Natural killer cell treated with Interleukin-12 subunit alpha and Interleukin-12 subunit beta and Interleukin-15 and Interleukin-18, amount 100 ng/mL, for 72 hours (primary cell): ENCODE measurements at places on chromosomes 11 and 22. TPM values are rescaled to one million over a fixed set of nuclear protein-coding genes. Genes with fewer than 3 reads are reported as not detected.

GRCh38 chr11:72975778-72976521 is 161.7 kb downstream of the ATG16L2 start:
- no peak for DNase-seq
- H3K36me3 ChIP-seq: peaks cover 45% of the 10 kb centered on the region
- peaks cover 75% of the 10 kb centered on the region for H3K4me1 ChIP-seq
- H3K27me3 ChIP-seq: no peaks in the 10 kb centered on the region
- peak overlapping the region; percentile 92 for H3K27ac ChIP-seq
- H3K4me3 ChIP-seq: peak overlapping the region; percentile 71

Gene TEX54
- 1.0 TPM for total RNA-seq

Gene VPREB1
- not detected for total RNA-seq

- H3K27ac ChIP-seq: no peak overlapping the region
- DNase-seq: no peak
- H3K4me1 ChIP-seq: peaks cover 54% of the 10 kb centered on the region
- peaks cover 5% of the 10 kb centered on the region for H3K27me3 ChIP-seq
- no peak overlapping the region for H3K4me3 ChIP-seq
Measured at GRCh38 chr11:117826190-117826570, 1.6 kb upstream of the FXYD2 start.

GRCh38 chr22:33018232-33018864 is 39.8 kb downstream of the SYN3 start:
- H3K4me3 ChIP-seq: no peak overlapping the region
- no peak overlapping the region for H3K27ac ChIP-seq
- H3K36me3 ChIP-seq: no peaks in the 10 kb centered on the region
- peaks cover 6% of the 10 kb centered on the region for H3K27me3 ChIP-seq
- peak; percentile 65 for DNase-seq

Gene MMP8
- not detected for total RNA-seq

DNA sequence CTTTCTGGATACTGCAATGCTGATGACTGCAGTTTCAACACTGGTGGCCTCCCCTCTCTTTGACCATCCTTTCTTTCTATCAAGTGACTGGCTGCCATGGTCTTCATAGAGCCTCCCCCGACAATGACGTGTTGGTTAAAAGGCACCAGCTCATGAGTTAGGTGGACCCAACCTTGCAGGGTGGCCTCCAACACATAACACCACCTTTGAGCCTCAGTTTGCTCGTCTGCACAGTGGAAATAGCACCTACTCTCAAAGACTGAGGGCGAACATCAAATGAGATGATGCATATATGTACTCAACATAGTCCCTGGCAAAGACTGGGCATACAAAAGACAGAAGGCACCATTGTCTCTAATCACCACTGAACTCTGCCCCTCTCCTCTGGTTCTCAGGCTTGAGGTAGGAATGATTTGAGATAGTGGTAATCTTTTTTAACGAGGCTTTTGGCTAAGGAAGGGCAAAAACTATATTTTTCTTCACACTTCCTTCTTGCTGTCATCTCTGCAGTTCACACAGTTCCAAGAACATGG is 119.1 kb downstream of the NAT10 start:
- H3K4me1 ChIP-seq: peaks cover 13% of the 10 kb centered on the region
- H3K27me3 ChIP-seq: no peaks in the 10 kb centered on the region
- no peak for DNase-seq

DNA sequence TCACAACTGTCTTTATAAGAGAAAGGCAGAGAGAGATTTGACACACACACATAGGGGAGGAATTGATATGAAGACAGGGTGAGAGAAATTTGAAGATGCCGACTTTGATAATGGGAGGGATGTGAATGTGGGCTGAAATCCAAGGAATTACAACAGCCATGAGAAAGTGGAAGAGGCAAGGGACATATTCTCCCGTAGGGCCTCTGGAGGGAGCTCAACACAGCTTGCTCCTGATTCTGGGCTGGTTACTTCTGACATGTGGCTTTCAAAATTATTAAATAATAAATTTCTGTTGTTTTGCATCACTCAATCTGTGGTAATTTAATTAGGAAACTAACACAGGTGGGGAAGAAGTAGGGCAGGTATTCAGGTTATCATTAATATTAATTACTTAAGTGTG is 282.9 kb downstream of the LUZP2 start:
- no peak overlapping the region for H3K4me3 ChIP-seq
- H3K27ac ChIP-seq: no peak overlapping the region
- no peaks in the 10 kb centered on the region for H3K4me1 ChIP-seq
- H3K36me3 ChIP-seq: no peaks in the 10 kb centered on the region
- no peak for DNase-seq
- H3K27me3 ChIP-seq: no peaks in the 10 kb centered on the region

Gene GLB1L3
- total RNA-seq: 1.9 TPM

Gene LUZP2
- total RNA-seq: not detected

Gene B4GALNT4
- not detected for total RNA-seq

DNA sequence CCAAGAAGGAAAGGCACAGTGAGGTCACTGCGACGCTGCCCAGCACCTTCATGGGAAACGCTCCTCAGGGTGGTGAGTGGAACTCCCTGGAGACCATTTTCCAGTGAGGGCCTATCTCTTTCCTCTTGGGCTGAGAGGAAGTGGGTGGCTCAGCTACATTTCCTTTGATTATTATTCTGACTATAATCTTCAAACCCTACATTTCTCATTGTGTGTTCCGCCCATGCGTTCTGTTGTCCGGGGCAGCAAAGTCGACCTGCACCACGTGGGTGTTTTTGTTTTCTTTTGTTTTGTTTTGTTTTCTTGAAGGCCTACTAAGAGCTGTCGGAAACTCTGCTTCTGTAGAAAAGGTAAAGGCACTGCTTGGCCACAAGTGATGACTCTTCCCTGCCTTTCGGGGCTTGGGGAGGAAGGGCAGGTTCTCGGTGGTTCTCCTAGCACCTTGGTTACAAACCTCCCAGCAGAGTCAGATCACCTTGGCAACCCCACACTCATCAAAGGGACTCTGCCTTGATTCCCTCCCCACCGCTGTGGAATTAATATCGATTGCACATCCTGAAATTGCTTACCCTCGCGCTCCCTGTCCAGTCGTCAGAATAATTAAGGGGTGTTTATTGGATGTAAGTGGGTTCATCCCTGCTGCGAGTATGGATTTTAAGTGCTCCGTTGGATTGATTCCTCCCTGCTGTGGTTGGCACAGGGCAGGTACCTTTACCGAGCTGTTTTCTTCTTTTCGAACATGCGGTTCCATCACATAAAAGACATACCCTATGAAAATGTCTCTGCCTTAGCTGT is 7.3 kb downstream of the PARVB start:
- no peaks in the 10 kb centered on the region for H3K36me3 ChIP-seq
- no peak for DNase-seq
- no peaks in the 10 kb centered on the region for H3K27me3 ChIP-seq
- no peak overlapping the region for H3K27ac ChIP-seq
- peaks cover 15% of the 10 kb centered on the region for H3K4me1 ChIP-seq

Gene DRD4
- 1.3 TPM for total RNA-seq

DNA sequence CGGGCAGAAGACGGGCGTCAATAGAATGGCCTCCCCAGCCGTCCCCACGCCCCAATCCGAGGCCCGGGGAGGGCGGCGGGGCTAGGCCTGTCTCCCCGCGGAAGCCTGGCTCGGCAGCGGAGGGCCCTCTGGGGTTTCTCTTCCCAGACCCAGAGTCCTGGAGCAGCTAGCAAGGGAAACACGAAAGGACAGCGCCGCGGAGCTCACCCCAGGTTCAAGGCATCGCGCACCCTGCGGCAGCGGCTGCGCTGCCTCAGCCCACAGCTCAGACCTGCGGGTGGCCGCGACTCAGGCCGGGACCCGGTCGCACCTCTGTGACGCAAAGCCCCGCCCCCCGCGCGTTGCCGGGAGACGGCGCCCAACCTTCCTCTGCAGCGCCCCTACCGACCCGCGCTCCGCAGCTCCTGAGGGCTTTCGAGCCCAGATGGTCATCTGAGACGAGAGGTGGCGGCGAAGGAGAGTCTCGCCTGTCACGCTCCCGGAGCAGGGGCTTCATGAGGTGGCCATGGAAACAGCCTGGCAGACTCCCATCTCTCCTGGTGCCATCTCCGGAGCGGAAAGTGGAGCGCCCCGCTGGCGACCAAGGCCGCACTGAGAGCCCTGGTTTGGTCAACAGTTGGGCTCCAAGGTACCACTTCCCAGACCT is at the start of gene RNF141:
RNF141 (minus strand) TSS at position 273 of the 646 bp plus-strand sequence. CDS start 7,029 bp downstream, outside the sequence.
- H3K36me3 ChIP-seq: no peaks in the 10 kb centered on the region
- peaks cover 14% of the 10 kb centered on the region for H3K4me1 ChIP-seq
- DNase-seq: peak; percentile 95
- H3K27ac ChIP-seq: peak within 1 kb of the TSS; percentile 56

DNA sequence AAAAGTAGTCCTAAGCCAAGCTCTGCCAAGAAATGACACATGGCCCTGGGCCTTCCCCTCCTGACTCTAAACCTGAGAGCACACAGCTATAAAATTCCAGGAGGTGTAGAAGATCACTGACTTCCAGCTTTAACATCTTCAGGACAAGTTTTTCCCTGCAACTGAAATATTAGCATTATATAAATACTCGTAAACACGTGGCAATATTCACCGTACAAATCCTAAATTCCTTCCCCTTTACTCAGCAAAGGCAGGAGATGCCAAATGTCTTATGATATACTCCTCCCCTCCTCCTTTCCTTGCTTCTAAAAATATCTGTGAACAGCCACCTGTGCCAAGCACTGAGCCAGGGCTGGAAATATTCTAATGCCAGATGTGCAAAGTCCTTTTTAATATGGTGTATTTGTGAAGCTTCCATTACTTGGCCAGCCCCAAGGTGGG is 194.0 kb downstream of the LARGE1 start:
- H3K36me3 ChIP-seq: no peaks in the 10 kb centered on the region
- H3K27ac ChIP-seq: no peak overlapping the region
- no peak for DNase-seq

GRCh38 chr11:75262436-75262835 is 21.9 kb downstream of the TPBGL start:
- no peaks in the 10 kb centered on the region for H3K36me3 ChIP-seq
- H3K27ac ChIP-seq: peak overlapping the region; percentile 78
- no peak for DNase-seq

GRCh38 chr11:96317985-96318384 is 25.0 kb downstream of the MAML2 start:
- H3K4me1 ChIP-seq: peaks cover 76% of the 10 kb centered on the region
- H3K4me3 ChIP-seq: peak overlapping the region; percentile 59
- peaks cover 7% of the 10 kb centered on the region for H3K36me3 ChIP-seq
- no peak for DNase-seq

Gene CRYBB3
- not detected for total RNA-seq

DNA sequence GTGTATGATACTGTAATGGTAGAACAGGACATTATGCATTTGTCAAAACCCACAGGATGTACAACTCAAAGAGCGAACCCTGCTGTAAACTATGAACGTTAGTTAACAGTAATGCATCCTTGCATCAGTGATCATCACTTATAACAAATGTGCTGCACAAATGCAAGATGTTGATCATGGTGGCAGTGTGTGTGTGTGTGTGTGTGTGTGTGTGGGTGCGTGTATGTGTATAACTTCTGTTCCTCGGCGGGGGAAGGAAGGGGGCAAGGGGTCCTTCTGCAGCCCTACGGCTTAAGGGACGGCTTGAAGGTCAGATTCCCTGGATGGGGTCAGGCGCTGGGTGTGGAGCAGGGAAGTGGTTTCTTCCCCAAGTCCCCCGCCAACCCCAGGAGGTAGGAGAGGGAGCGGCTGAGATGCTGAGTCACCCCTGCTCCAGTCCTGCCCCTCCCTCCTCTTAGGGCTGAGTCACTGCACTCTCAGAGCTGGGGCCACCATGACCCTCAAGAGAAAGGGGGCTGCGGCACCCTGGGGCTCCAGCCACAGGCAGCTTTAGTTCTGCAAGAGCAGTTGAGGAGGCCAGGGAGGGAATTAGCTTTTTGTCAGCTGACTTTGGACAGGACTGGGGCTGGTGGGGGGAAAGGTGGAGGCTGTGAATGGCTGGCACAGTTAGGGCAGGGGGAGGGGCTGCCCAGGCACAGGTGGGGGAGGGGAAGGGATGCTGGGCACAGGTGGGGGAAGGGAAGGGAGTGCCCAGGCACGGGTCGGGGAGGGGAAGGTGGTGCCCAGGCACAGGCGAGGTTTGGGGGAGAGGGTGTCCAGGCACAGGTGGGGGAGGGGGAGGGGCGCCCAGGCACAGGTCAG is 8.8 kb upstream of the CTSD start:
- peak overlapping the region; percentile 95 for H3K27ac ChIP-seq
- peaks cover 54% of the 10 kb centered on the region for H3K4me1 ChIP-seq
- peak; percentile 86 for DNase-seq
- H3K36me3 ChIP-seq: no peaks in the 10 kb centered on the region

GRCh38 chr22:47457021-47457420 is 694.6 kb downstream of the TBC1D22A start:
- no peak for DNase-seq
- H3K27ac ChIP-seq: no peak overlapping the region
- no peaks in the 10 kb centered on the region for H3K4me1 ChIP-seq

DNA sequence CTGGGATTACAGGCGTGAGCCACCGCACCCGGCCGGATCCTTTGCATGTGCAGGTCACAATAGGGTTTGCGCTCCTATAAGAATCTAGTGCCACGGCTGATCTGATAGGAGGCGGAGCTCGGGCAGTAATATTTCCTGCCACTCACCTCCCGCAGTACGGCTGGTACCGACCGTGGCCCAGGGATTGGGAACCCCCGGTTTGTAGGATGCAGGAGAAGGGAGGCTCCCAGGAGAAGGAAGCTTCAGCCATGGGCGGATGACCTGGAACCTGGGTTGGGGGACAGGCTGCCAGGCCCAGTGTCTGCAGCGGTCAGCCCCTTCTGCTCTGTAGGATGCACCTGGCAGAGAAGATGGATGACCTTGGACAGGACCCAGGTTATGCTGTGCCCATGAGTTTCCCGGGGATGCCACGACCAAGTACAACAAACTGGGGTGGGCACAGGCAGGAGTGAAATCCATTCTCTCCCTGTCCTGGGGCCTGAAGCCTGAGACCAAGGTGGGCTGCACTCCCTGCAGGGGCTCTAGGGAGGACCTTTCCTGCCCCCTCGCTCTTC is 818.9 kb downstream of the BRD1 start:
- DNase-seq: no peak
- H3K4me1 ChIP-seq: no peaks in the 10 kb centered on the region
- H3K4me3 ChIP-seq: no peak overlapping the region
- H3K36me3 ChIP-seq: no peaks in the 10 kb centered on the region

DNA sequence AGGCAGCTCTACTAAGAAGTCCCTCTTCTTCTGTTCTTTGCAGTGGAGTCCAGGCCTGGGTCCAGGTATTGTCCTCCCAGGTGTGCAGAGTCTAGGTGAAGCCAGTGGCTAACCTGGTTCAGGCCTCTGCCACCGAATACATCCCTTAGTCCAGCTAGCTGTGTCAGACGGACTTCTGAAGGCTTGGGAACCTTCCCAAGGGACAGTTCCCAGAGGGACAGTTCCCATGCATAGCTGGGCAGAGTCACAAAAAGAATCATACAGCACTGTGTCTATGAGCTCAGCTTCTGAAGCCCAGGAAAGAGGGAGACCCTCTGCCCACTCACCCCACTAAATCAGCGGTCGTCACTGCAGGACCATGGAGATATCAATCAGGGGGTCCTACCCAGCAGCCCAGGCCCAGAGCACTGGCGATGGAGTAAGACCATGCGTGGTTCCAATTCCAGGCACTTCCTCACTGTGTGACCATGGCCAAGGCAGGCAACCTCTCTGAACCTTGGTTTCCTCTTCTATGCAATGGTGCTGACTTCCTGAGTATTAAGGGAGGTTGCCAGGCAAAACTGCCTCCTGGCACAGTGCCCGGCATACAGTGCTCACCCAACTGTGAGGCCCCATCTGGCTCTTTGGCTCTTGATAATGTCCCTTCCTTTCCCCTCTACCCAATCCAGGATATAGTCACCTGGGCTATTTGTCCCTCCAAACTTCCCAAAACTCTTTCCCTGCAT is 3.4 kb downstream of the MS4A10 start:
- no peak overlapping the region for H3K27ac ChIP-seq
- no peaks in the 10 kb centered on the region for H3K27me3 ChIP-seq
- no peaks in the 10 kb centered on the region for H3K4me1 ChIP-seq
- DNase-seq: no peak

- H3K4me3 ChIP-seq: no peak overlapping the region
- H3K36me3 ChIP-seq: no peaks in the 10 kb centered on the region
- no peak overlapping the region for H3K27ac ChIP-seq
- peaks cover 39% of the 10 kb centered on the region for H3K27me3 ChIP-seq
Measured at GRCh38 chr11:120271672-120272071, 31.7 kb downstream of the POU2F3 start.
